Activated CD4-positive, alpha-beta T cell treated with anti-CD3 and anti-CD28 coated beads for 4 hours (primary cell): ENCODE measurements at places on chromosomes 12 and 14.
A peak's percentile ranks its signal among the peaks of the same experiment; 100 is the strongest.

- DNase-seq = no peak
Measured at GRCh38 chr14:102154821-102155549, 15.3 kb downstream of the WDR20 start.

DNA sequence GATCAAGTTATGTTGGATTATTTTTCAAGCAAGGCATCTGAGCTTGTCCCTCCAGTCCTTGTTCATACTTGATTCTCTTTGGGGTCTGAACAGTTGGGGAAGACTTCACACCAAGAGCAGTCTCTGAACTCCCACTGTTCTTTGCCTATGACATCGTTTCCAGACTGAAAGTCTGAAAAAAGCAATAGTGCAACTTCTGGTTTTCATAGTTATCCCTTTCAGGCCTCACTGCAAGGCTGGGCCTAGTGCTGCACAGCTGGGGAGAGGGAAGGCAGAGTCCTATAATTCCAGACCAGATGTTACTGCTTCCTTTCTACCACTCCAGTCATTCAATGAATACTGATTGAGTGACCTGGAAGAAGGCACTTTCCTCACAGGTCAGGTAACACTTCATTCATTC is 187.1 kb upstream of the CCND2 start:
- DNase-seq = no peak

DNA sequence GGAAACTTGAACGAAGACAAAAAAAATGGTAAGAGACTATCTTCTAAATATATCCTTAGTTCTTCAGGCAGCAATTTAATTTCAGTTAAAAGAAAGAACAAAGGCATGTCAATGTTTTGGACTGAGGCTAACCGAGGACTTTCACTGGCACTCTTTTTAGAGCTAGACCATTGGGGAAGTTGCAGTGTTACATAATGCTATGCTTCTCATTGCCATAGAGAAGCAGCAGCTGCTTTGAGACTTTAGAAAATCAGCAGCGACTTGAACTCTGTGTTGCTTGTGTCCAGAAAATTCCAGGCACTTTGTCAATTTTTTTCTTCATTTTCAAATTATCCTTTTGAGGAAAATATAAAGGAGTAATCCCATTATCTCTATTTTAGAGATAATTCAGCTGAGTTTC is 964.2 kb downstream of the NRXN3 start:
- no peak for DNase-seq

GRCh38 chr12:65308601-65309071 is 30.2 kb downstream of the MSRB3 start:
- no peak for DNase-seq

DNA sequence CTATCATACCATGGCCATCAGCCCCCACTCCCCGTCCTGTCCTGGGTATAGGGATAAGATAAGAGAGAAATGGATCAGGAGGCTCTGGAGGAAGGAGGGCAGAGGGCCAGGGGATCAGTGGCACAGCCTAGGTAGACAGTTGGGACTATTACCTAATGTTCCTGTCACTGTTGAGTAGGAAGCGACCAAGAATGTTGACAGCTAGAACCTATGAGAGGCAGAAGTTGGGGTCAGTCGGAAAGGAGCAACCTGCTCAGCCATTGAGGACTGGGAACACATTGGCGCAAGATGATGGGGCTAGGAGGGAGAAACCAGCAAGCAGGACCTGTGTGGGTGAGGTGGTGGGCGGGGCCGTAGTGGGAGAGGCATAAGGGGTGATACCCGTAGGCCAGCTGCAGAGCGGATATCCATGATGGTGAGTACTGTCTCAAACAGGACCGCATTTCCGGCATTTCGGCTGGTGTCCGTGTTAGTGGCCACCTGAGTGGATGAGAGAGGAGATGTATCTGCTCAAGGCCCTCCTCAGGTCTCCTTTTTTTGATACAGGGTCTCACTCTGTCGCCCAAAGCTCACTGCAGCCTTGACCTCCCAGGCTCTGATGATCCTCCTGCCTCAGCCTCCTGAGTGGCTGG is 3.3 kb downstream of the AP1G2 start:
- no peak for DNase-seq

DNA sequence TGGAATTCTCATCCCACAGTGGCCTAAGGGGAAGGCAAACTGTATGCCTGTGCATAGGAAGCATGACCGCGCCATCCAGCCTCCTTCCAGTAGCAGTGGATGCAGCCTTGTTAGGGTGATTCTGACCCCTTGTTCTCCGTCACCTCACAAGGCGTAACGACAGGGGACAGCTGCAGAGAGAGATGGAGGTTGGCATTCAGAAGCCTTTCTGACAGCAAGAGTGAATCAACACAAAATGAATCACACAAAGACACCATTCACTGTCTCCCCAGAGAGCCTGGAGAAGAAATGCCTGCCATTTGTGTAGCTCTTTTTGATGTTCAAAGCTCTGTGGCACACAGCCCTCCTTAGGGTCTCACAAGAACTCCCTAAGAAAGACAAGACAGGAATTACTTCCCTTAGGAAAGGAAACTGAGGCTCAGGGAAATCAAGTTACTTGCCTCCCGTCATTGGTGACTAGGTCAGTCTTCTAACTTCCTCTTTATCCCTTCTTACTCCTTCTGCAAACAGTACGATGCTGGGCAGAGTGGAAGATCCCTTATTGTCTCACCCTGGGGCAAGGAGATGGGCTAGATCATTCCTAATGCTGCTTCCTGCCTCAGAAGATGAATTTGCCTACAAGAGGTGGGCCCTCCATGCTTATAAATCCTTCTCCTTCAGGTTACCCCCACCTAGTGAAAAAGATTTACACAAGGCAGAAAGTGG is 280.9 kb downstream of the CACNA1C start:
- no peak for DNase-seq

- no peak for DNase-seq
Measured at GRCh38 chr14:68683326-68683725, 109.5 kb downstream of the ZFP36L1 start.

DNA sequence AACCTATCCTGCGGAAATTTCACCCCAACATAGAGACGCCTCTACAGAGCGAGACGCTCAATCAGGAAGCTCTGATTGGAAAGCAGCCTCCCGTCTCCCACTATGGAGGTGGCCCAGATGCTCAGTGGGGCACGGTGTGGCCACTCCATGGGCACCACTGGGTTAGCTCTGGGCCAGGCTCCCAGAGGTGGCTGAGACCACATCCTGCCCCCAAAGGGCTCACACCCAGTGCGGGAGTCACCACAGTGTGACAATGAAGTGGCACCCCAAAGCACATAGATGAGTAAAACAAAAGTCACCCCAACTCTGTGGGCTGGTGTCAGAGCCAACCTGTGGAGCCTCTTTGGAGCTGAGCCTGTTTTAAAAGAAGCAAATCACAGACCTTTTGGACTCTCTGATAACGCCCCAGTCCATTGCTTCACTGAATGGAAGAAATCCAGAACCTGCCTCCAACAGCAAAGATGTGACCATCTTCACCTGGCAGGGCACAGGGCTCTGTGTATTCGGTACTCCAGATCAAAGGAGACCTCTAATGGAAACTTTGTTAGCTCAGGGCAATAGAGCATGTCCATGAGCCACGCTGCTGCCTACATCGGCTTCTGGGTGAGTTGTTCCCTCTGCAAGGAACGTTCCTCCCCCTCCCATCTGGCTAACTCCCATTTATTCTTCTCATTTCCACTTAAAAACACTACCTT is 19.6 kb downstream of the CLMN start:
- DNase-seq = no peak

GRCh38 chr12:96047229-96048211 is 12.1 kb upstream of the LTA4H start:
- DNase-seq = peak; percentile 44

GRCh38 chr12:27344246-27344645 is 11.6 kb downstream of the BMAL2 start:
- DNase-seq = no peak

DNA sequence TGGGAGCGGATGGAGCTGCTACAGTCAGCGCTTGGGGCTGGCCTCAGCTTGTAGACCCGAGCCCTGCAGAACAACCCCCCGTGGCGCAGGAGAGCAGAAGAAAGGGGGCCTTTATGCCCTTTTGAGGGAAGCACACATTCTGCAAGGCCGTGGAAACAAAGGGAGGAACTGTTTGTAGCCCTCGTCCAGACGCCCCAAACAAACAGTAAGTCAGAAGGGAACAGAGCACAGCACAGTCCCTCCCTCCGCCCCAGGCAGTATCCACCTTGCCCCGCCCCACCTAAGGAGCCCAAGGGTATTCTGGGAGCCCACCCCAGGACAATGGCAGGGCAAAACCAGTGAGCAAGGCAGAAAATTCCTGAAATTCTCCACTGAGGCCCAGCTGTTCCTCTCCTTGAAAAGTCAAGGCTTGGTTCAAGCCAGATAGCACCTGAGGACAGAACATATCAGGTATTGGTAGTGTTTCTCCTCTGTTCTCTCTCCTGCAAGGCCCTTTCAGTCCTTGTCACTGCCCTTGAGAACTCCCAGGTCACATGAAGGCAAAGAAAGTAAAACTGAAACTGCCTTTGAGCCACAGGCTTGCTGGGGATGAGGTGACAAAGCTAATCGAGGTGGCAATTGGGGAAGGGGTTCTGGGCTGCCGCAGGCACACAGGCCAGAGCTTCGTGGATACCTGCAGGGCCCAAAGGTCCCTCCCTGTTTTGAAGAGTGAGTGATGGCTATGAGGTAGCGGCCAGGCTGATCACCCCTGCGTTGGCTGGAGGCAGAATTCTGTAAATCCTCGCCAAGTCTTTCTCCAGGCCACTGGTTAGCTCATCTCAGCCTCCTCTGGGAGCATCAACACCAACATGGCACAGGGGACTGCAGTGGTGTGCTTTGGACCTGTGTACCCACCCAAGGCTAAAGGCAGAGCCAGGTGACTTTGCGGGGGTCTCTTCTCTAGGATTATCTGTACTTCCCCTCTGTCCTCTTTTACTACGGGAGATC is 499 bp downstream of the DGLUCY start:
- peak; percentile 59 for DNase-seq

GRCh38 chr12:120223458-120224303 is 22.8 kb upstream of the RPLP0 start:
- no peak for DNase-seq

DNA sequence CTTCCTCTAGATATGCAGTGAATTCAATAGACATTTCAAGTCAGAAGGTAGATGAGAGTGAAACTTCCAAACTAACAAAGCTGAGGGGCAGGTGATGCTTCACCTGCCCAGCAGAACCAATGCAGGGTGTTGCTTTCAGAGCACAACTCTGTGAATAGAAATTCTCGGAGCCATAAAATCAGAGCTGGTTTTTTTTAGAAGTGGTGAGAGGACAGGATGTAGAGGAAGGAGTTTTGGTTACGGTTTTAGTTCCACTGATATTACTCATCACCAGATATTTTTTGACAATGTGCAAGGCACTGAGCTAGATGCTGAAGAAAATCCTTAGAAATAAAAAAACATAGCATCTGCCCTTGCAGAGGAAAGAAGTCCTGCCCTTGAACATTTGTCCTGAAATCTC is 62.2 kb downstream of the BMP4 start:
- DNase-seq = no peak

DNA sequence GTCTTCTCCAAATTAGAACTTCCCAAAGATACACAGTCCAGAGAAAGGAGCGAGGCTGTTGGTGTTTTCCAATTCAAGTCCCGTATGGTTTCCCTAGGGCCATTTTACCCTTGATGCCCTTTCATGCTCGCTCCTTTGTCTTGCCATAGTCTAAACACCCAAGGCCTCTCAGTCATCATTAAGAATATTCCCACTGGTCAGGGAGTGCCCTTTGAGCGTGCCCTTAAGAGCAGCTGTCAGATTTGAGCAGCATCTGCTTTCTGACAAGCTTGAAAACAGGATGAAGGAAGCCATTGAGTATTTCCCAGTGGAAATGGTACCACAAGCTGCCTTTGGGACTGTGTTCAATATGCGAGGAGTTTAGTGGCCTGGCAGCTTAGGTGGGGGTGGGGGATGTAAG is 10.4 kb upstream of the GALNT16 start:
- DNase-seq = no peak

DNA sequence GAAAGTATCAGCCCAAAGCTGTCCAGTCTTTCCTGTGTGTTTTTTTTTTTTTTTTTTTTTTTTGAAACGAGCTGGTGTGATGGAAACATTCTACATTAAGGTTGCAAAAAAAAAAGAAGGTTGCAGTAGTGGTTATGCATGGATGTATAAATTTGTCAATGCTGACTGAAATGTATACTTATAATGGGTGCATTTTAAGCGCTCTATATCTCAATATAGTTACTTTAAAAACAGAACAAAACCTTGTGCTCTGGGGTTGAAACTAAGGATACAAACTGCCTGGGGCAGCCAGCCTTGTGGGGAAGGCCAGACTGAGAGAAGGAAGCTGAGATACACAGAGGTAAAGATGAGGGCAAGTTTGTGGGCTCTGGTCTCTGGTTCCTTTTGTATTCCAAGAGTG is 87.3 kb upstream of the RMST start:
- DNase-seq = no peak

DNA sequence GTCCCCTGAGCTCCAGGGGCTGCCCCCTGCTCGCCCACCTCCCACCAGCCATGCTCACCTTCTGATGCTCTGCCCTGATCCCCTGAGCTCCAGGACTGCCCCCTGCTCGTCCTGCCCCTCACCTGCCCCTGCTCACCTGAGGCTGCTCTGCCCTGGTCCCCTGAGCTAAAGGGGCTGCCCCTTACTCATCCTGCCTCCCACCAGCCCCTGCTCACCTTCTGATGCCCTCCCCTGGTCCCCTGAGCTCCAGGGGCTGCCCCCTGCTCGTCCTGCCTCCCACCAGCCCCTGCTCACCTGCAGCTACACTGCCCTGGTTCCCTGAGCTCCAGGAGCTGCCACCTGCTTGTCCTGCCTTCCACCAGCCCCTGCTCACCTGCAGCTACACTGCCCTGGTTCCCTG is 247.2 kb downstream of the TMEM121 start:
- no peak for DNase-seq

DNA sequence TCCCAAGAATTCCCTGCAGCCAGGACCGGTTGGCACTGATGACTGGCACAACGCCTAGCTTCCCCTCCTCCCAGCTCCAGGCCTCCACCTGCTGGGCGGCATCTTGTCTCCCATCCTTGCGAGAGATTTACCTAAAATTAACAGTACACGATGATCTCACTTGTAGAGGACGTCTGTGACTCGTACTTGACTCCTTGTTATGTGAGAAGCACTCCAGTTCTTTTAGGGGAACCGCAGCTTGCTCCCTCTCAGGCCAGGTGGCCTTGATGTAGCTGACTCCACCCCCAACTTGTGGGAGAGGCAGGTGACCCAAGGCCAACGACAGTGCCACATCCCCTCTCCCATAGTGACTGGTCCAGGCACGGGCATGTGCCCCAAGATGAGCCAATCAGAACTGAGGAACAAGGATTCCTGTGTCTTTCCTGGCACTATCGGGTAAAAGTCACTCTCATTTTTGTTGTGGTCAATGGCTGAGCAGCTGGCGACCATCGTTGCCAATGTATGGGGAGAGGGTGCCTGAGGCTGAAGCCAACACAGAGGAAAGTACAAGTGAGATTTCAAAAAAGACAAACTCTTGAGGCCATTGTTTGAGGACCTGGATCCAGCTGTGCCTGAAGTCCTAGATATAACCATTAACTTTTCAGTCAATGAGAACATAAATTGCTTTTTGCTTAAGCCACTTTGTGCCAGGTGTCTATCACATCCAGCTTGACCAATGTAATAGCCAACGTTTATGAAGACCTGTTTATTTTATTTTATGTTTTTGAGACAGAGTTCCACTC is 208.7 kb downstream of the RBM19 start:
- DNase-seq = no peak
